ENCODE measurements at places on chromosomes 12 and 14.

GRCh38 chr14:52494444-52494843, 57.9 kb downstream of the TXNDC16 start:
- DNase-seq, result no peak

- no peak for DNase-seq
Observed at GRCh38 chr12:47712171-47712570, 6.3 kb upstream of the RPAP3 start.

GRCh38 chr12:124956571-124956970, 32.4 kb downstream of the DHX37 start:
- no peak for DNase-seq

- peak; percentile 77 for DNase-seq
Observed at GRCh38 chr12:127628645-127629044, 638.3 kb upstream of the TMEM132C start.

DNA sequence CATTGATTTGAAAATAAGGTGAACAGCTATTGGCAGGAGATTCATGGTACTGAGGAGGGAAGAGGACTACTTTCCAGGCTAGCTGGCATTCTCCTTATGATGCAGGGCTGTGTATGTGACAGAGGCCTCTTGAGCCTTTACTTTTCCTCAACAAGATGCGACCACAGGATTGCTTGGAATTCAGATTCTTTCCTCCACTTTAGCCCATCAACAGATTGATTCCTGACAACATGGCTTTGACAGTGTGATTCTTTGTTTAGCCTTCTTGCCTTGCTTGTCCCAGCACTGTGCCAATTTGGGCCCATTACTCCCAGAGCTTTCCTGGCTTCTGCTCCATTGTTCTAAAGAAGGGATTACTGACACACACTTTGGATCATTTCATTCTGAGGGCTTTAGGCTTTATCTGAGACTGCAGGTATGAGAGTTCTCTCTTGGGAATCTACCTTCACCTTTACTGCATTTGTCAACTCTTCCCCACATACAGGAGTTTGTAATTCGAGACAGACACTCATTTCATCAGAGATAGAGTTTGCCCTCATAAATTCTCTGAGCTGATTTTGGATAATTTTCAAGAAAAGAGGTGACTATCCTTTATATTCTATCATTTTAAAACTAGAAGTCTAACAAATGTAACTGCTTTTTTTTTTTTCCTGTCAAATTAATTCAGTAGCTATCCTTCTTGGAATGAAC, 206.4 kb upstream of the GZMB start:
- no peak for DNase-seq

DNA sequence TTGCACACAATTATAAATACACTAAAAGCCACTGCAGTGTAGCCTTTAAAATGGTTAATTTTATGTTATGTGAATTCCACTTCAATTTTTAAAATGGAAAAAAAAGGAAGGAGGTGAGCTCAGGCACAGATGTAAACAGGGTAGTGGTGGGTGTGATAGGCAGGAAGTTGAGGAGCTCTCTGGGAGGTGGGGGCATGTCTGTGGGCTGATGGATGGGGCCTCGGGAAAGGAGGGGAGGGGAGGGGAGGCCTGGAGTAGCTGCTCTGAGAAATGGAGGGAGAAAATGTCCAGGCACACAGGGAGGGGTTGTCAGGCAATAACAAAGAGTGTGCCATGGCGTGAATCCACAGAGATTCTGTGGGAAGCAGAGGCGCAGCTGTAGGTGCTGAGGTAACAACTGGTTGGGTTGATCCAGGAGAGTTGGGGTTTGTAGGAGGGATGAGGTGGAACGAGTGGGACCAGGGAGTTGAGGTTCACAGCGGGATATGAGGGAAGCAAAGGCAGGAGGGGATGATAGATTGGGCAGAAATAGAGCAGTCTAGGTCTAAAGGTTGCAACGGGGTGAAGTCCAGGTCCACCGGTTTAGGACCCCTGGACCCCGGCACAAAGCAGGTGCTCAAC, 57.2 kb downstream of the LTBP2 start:
- no peak for DNase-seq

Measured in astrocyte of the spinal cord (primary cell).